ENCODE measurements at places on chromosomes 4 and X.

- no peak for DNase-seq
Observed at GRCh38 chr4:22661443-22661842, 31.3 kb upstream of the GBA3 start.

DNA sequence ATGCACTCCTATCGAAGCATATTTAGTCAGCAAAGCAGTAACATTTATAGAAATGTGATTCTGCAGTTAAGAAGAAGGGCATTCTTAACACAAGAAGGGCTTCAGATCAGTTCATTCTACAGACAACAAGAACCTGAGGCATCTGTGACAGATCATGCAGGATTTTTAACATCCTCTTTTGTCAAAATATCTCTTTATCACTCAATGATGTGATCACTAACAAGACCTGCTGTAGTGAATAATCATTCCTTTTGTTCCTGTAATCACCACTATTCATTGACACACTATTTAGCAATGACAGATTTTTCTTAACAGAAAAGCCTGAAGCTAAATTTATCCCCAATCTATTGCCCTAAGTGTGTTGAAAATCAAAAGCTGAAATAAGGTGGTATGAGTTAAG lies 47.8 kb upstream of the ARHGAP24 start:
- DNase-seq: no peak

DNA sequence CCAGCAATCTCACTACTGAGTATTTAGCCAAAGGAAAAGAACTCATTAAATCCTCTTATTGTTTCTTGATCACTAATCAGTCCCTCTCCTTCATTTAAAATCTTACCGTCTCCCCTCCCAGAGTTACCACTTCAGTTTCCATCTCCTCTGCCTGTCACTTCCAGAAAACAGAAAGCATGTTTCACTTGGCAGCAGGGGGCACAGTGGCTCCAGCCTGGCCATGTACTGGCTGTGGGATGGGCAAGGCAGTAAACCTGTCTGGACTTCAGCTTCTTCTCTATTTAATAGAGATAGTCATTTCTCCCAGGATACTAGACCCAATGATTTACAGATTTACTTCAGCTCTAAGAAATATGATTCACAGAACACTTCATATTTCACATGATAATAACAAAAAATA lies 63.2 kb downstream of the CD40LG start:
- DNase-seq: no peak

DNA sequence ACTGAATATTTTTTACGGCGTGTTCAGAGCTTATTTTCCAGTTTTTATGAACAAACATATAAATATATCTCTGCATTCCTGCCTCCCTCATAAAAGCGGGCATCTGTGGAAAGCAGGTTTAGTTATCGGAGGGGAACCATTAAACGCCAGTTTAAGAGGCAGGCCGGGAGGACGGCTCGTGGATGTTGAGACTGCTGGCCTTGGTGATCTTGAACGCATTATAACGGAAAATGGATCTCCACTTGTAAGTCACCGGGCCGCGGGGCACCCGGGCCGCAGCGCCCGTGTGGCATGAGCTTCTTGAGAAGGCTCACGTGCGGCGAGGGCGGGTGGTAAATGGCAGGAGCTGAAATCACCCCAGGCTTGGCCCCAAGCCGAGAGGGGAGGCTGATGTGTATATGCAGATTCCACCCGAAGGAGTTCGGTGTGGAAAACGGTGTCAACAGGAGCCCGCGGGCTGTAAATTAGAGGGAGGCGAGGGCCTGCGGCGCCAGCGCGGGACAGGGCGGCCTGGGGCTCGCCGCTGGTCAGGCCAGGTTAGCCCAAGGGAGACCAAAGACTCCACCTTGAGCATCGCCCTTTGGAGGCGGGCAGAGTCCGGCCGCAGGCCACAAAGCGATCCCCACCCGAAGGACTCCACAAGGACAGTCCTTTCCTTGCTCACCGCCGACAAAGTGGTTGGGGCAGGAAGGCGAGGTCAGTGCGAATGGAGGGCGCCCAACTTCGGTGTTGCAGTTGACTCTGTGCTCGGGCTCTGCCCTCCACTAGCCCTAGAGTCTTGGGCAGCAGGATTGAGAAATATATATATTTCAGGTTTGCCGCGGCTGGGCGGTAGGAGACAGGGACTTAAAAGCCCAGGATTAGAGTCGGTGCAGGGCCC lies 1.3 kb upstream of the HAND2 start:
- DNase-seq: no peak

DNA sequence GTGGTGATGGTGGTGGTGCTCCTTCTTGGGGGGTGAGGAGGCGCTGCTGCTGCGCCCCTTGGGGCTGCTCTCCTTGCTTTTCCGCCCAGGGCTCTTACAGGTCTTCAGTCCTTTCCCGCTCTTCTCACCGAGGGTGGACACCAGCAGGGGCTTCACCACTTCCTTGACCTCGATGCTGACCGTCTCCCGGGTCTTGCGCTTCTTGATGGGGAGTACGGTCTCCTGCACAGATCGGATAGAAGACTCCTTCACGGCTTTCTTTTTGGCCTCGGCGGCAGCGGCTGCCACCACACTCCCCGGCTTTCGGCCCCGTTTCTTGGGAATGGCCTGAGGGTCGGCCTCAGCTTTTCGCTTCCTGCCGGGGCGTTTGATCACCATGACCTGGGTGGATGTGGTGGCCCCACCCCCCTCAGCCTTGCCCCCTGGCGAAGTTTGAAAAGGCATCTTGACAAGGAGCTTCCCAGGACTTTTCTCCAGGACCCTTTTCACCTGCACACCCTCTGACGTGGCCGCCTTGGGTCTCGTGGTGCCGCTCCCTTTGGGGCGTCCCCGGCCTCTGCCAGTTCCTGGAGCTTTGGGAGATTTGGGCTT lies 11.1 kb upstream of the IRAK1 start:
- DNase-seq: no peak

DNA sequence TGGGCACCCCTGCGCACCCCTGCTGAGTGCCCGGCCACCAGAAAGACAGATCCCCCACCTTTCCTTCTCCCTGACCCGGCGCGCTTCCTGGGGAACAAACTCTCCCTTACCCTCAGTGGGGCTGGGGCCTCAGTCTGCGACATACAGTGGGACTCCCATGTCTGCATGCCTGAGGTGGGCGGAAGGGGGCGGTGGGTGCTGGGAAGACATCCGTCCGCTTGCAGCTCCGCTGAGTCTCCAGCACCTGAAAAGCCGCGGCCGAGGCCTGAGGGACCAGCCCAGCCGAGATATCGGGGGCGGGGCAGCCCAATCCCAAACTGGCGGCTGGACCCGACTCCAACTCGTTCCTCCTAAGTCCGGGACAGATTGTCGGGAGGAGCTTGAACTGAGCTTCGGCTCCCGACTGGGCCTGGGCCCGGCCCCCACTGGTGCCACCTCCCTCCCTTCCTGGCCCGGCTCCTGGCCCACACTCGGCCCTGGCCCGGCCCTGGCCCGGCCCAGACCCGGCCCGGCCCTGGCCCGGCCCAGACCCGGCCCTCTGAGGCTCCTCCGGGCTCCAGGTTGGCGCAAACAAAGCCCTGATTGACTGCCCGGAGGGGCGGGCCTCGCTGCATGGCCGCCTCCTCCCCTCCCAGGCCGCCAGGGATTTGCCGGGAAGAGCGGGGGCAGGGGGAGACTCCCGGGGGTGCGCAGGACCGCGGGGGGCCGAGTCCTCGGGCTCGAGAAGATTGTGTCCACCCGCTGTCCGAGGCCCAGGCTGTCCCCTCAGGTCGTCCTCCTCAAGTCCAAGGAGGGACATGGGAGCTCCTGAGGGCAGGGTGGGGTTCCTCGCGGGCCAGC lies 877 bp upstream of the SLC16A2 start:
- no peak for DNase-seq

GRCh38 chrX:13756381-13756780 lies 21.8 kb downstream of the OFD1 start:
- no peak for DNase-seq

DNA sequence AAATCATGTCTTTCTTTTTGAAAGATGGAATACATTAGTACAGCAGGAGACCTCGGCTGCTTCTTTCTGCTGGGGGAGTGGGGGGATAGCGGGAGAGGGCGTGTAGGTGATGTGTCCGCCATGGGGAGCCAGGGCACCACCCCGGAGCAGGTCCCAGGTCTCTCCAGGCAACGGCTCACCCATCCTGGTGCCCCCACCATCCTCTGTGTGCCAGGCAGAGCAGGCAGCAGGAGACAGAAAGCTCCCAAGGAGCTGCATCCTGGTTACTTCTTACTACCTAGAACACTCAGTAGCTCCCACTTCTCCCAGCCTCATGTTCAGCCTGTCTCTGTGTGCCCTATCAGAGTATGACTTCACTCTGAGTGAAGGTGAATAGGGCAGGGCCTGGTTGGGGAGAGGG lies 23.6 kb downstream of the TNIP2 start:
- DNase-seq: no peak

GRCh38 chrX:357035-357692 lies 29.5 kb downstream of the PPP2R3B start:
- DNase-seq: no peak

DNA sequence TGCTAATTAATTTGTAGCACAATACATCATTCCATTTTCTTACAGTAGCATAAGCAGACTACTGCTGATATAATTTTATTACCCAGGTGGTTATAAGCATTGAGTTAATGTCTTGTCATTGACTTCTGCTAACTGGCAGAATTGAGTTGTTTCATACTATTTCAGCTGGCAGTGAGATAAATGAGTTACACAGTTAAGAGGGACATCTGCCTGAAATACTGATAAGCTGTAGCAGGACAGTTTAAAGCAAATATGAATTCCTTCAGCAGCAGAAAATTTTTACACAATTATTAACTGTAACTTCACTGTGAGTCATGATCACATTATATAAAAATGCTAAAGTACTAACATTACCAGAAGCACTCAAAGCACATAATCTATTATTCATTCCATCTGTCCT lies 326.8 kb downstream of the INPP4B start:
- no peak for DNase-seq

GRCh38 chr4:165398570-165398969 lies 19.8 kb downstream of the CPE start:
- no peak for DNase-seq

DNA sequence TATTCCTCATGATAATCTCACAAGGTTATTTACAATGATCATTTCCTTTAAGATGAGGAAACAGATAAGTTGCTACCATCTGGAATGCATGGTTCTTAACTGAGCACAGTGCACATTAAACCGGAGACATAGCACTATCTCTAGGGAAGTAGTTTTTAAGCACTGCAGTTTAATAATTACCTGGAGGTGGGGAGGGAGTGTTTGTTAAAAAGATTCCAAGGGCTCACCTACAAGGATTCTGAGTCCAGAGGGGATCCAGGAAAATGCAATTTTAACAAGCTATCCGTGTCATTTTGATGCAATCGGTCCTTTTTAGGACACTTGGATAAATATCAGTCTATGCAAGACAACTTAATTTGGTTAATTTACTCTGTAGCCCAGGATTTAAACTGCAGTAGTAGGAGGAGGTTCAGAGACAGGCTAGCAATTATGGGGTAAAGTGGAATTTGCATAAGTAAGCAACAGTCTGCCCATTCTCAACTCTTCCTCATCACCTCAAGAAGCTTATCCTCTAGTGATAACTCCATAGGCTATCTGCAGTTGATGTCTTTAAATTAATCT lies 2.8 kb upstream of the PDLIM5 start:
- DNase-seq: no peak

DNA sequence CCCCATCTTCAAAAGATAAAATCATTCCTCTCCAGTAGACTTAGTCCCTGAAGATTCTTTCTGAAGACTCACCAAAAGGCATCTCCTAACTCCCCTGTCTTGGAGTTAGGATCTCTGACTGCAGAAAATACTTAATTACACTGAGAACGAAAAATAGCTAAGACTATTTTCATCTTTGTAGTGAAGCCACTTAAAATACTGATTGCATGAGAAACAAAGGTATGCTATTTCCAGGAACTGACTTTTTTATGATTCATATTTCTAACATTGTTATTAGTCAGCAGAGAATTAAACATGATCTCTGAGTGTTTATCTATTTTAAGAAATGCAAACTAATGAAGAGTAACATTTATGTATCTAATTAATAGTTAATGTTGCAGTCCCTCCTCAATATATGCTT lies 71.8 kb upstream of the NR3C2 start:
- DNase-seq: no peak

DNA sequence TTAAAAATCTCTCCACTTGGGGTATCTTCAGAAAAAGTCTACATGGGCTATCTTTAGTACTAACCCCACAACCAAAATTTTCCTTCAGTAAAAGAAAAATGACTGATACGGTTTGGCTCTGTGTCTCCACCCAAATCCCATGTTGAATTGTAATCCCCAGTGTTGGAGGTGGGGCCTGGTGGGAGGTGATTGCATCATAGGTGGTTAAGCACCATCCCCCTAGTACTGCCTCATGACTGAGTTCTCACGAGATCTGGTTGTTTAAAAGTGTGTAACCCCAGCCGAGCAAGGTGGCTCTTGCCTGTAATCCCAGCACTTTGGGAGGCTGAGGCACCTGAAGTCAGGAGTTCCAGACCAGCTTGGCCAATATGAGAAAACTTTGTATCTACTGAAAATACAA lies 66.8 kb downstream of the USP46 start:
- no peak for DNase-seq

GRCh38 chr4:27318740-27319139 lies 458.1 kb downstream of the STIM2 start:
- no peak for DNase-seq

DNA sequence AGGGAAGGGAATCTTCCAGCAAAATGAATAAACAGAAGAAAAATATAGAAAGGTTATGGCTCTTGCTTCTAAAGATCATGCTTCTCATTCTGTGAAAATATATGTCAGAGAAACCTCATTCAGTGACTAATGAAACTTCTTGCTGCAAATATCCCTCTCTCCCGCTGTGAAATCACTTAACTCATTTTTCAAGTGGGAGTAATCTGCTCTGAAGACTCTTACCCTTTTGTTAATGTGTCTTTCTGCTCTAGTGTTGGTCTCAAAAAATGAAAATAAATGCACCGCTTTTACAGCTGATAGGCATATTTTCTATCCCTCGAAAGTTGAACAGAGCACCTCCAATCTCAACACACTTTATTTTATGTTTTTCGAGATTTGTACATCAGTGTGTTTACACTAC lies 252.3 kb downstream of the NLGN4X start:
- DNase-seq: no peak

GRCh38 chrX:115897956-115898355 lies 272.6 kb upstream of the AGTR2 start:
- no peak for DNase-seq
